ENCODE measurements at places on chromosomes 6 and 20. TPM values are rescaled to one million over a fixed set of nuclear protein-coding genes. Genes with fewer than 3 reads are reported as not detected.

The ADAM33 gene
- 2.5 TPM for total RNA-seq

The TUBB2A gene
- 1,417 TPM for total RNA-seq

The PSORS1C2 gene
- total RNA-seq, result not detected

The PRPH2 gene
- 11.5 TPM for total RNA-seq

The FOXC1 gene
- total RNA-seq, result 5.1 TPM

The FOXS1 gene
- 1.4 TPM for total RNA-seq

The LRRC73 gene
- total RNA-seq, result 5.3 TPM

Measured in diencephalon (tissue), 1 donor.